ENCODE measurements at places on chromosomes 16 and 17. TPM values are rescaled to one million over a fixed set of nuclear protein-coding genes. Genes with fewer than 3 reads are reported as not detected.

The CLEC3A gene
- not detected for total RNA-seq

The MT1B gene
- not detected for total RNA-seq

The ASPHD1 gene
- 23.7 TPM for total RNA-seq

The TMC8 gene
- 0.20 TPM for total RNA-seq

The PNPO gene
- total RNA-seq, result 20.5 TPM

The CRYBA1 gene
- total RNA-seq, result not detected

The PLA2G10 gene
- not detected for total RNA-seq

The RNU2-1 gene
- not detected for total RNA-seq

The TMEM238L gene
- total RNA-seq, result not detected

The TMIGD1 gene
- total RNA-seq, result not detected

The SHISA6 gene
- not detected for total RNA-seq

The PYY gene
- total RNA-seq, result not detected

The TVP23B gene
- total RNA-seq, result 66.0 TPM

The KIF2B gene
- total RNA-seq, result not detected

The CDH3 gene
- total RNA-seq, result 0.68 TPM

The C17orf78 gene
- total RNA-seq, result not detected

The OR3A3 gene
- total RNA-seq, result not detected

The SOX15 gene
- total RNA-seq, result 0.30 TPM

The UQCRC2 gene
- 288 TPM for total RNA-seq

The KCNH6 gene
- not detected for total RNA-seq

The NOL11 gene
- total RNA-seq, result 67.3 TPM

The ABI3 gene
- not detected for total RNA-seq

The LLGL1 gene
- 18.3 TPM for total RNA-seq

The SLC13A2 gene
- total RNA-seq, result 0.16 TPM

The PSMC5 gene
- 206 TPM for total RNA-seq

The OR1A1 gene
- not detected for total RNA-seq

The P2RX1 gene
- not detected for total RNA-seq

The TBC1D3B gene
- total RNA-seq, result 3.5 TPM

The LLGL2 gene
- total RNA-seq, result 30.9 TPM

The FN3K gene
- total RNA-seq, result 9.1 TPM

The KRT33B gene
- not detected for total RNA-seq

The GIT1 gene
- total RNA-seq, result 57.3 TPM

The RNF213 gene
- total RNA-seq, result 68.9 TPM

The TEKT5 gene
- not detected for total RNA-seq

The NTN1 gene
- 0.37 TPM for total RNA-seq

The ABCC3 gene
- total RNA-seq, result 97.9 TPM

The CAPN15 gene
- total RNA-seq, result 72.5 TPM

The RAI1 gene
- 40.2 TPM for total RNA-seq

The RDM1 gene
- 3.7 TPM for total RNA-seq

The ZFPM1 gene
- total RNA-seq, result 6.7 TPM

The LHX1 gene
- total RNA-seq, result 1.6 TPM

The EFNB3 gene
- total RNA-seq, result 1.2 TPM

The CLEC16A gene
- total RNA-seq, result 10.1 TPM

The KRT25 gene
- total RNA-seq, result not detected

The OTOA gene
- 0.08 TPM for total RNA-seq

The ADAD2 gene
- total RNA-seq, result not detected

The PRR29 gene
- total RNA-seq, result 1.8 TPM

The TBC1D3E gene
- total RNA-seq, result not detected

The OR4D1 gene
- not detected for total RNA-seq

The MT4 gene
- not detected for total RNA-seq

The IL32 gene
- 17.7 TPM for total RNA-seq

The HOXB3 gene
- total RNA-seq, result 5.9 TPM

The SDK2 gene
- 0.62 TPM for total RNA-seq

The GGNBP2 gene
- 64.7 TPM for total RNA-seq

The PRSS27 gene
- total RNA-seq, result 2.2 TPM

Measured in A549 treated with ZK216348 at 1 μM for 4 hours (cell line).